ENCODE measurements at places on chromosomes 5 and 9.

GRCh38 chr9:117622347-117622746 lies 81.9 kb upstream of the TLR4 start:
- no peak for DNase-seq

DNA sequence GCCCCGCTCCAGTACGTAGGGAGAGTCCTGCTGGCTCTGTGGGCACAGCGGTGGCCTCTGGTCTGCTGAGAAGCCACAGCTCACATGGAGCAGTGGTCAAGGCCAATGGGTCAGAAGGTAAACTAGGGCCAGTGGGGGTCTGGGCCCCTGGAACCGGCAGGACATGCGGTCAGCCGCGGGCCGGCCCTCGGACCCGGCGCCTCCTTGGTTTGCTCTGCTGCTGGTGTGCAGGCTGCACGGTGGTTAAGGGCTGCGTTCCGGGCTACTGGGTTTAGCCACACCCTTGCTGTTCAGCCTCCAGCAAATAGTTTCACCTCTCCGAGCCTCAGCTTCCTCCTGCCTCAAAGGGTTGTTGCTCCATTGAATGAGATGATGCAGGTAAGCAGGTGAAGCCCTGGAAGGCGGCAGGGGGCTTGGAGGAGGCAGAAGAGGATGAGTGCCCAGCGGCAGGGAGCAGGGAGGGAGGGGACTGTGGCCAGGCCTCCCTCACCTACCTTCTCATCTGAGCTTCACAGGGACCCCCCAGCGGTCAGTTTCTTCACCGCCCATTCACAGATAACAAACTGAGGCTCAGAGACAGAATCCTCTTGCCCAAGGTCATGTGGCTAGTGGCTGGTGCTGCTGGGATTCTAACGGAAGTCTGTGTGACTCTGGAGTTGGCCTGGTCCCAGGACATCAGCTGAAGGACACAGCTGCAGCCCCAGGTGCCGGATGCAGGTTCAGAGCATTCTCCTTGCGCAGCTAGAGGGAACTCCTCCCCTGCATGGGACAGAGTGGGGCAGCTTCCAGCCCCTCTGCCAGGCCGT lies 3.7 kb upstream of the COL5A1 start:
- no peak for DNase-seq

DNA sequence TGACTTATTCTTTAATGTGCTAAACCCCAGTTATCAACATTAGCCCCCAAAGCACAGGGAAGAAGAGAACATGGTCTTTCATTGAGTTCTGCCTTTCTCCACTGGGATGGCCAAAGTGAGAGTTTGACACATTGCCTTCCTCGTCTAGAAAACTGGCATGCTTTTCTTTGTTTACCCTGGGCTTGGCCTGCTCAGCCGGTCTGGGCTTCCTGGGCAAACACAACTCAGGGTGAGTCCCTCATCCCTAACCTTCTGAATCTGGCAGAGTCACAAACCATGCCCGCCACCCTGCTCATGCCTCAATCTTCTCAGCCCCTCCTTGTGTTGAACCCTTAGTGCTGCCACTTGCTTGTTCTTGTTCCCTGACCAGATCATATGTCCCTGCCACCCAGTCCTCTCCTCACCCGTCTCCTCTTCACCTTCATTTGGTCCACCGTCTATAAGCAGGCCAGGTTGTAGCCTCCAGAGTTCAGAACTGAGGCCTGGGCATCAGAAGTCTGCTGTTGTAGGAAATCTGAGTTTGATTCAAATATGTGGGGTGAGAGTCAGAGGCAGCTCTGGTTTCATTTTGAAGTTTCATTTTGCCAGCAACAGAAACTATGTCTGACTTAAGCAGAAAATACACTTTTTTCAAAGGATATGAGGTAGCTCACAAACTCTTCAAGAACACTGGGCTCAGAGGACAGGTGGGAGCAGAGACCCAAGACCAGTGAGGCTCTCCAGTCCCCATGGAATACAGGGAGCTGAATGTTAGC lies 217.6 kb downstream of the NDUFS4 start:
- DNase-seq, result no peak

DNA sequence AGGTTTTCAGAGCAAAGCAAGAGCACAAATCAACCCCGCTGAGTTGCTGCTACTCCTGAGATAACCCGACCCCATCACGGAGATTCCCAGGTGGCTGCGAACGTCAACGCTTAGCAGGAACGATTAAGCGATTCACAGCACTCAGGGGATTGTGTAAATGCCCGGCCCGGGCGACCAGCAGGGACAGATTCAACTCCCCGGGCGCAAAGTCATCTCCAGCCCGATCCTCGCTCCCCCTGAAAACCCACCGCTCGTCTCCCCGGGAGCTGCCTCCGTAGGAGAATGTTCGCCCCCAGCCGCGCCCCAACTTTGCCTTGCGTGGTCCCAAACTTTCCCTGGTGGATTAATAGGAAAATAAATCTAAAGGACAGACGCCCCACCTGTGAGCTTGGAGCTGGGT lies 685 bp downstream of the SLC24A2 start:
- no peak for DNase-seq

GRCh38 chr5:8288334-8288733 lies 419.4 kb downstream of the MTRR start:
- DNase-seq, result no peak

All from HL-60 (cell line).